ENCODE measurements at places on chromosomes 1 and 21. TPM values are rescaled to one million over a fixed set of nuclear protein-coding genes. Genes with fewer than 3 reads are reported as not detected.

Gene CFAP74
- not detected for total RNA-seq

Gene TNFRSF8
- total RNA-seq: 1.3 TPM

Gene ADCY10
- 0.07 TPM for total RNA-seq

Gene RUNX3
- 0.13 TPM for total RNA-seq

Gene PDC
- not detected for total RNA-seq

DNA sequence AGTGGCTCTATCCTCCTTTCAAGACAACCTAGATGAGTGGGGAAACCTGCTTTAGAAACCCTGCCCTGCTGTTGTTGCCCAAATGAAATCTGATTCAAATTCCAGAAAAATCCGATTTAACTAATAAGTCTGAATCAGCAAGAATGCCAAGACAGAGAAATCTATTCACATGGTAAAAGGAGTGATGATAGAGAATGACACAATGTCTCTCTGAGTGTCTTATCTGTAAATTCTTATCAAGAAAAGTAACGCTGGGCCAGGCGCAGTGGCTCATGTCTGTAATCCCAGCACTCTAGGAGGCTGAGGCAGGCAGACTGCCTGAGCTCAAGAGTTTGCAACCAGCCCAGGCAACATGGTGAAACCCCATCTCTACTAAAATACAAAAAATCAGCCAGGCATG, 13.7 kb upstream of the GUCA2A start:
- H3K36me3 ChIP-seq: peaks cover 5% of the 10 kb centered on the region
- no peaks in the 10 kb centered on the region for H3K27me3 ChIP-seq

GRCh38 chr1:233088613-233089012, 138.2 kb downstream of the NTPCR start:
- H3K36me3 ChIP-seq: no peaks in the 10 kb centered on the region
- DNase-seq: no peak
- H3K27ac ChIP-seq: no peak overlapping the region
- H3K4me3 ChIP-seq: no peak overlapping the region
- no peaks in the 10 kb centered on the region for H3K27me3 ChIP-seq

DNA sequence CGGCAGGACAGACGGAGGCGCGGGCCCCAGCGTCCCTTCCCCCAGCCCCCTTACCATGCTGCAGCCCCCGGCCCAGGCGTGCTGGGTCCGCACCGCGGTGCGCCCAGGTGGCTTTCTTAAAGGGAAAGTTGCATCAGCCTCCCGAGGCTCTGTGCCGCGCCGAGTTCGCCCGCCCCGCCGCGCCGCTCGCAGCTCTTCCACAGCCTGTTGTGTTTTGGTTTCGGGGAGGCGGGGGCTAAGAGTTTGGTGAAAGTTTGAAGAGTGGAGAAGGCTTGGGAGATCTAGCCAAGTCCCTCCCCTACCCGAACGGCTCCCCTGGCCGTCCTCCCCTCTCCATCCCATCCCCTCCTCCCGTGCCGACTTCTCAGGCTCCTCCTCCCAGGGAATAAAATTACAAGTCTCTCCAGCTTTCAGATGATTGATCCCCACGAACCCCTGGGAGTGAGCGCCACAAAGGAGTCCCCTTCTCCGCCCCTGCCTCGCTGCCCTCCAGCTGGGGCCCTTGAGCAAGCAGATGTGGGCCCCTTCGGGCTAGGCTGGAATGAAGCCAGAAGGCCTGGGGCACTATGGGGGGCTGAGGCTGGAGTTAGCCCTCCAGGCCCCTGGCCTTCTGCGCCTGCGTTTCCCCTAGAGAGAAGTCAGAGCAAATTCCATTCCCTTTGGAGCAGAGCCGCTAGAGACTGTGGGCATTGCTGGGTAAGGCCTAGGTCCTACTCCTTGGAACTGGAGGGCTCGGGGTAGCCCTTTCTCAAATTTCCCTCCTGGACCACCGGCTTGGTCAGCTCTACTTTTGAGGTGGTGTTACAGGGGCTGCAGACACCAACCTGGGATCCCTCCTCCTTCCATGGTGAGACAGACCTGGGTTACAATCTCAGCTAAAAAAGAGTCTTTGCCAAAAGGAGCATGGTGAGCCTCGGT, at the start of gene SLC6A9:
TSS of gene SLC6A9 (minus strand) at position 211 of the 918 bp plus-strand sequence. CDS start 7,185 bp downstream, outside the sequence.
- H3K4me1 ChIP-seq: peaks cover 36% of the 10 kb centered on the region
- DNase-seq: no peak
- peak within 1 kb of the TSS; percentile 86 for H3K4me3 ChIP-seq
- H3K27ac ChIP-seq: peak within 1 kb of the TSS; percentile 88

GRCh38 chr1:4755301-4755845, 101.0 kb downstream of the AJAP1 start:
- H3K27ac ChIP-seq: no peak overlapping the region
- no peaks in the 10 kb centered on the region for H3K4me1 ChIP-seq
- H3K27me3 ChIP-seq: no peaks in the 10 kb centered on the region
- H3K4me3 ChIP-seq: no peak overlapping the region

DNA sequence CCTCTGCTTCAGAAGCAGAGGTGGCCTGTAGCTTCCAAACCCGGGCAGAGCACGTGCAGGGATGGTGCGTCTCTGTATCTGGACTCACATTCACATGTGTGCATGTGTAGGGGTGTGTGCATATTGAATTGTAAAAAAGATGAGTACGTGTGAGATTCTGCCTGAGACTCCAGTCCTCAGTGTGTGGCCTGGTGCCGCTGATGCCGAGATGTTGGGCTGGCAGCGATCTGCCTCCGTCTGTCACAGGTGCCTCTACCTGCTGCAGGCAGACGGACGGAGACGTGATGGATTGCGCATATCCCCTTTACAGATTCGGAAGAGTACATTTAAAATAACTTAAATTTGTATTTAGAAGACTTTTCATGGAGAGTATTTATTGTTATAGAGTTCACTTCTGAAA, 53.6 kb downstream of the ADARB1 start:
- H3K27me3 ChIP-seq: no peaks in the 10 kb centered on the region
- peaks cover 60% of the 10 kb centered on the region for H3K4me1 ChIP-seq
- no peak for DNase-seq
- no peak overlapping the region for H3K4me3 ChIP-seq
- peak overlapping the region; percentile 79 for H3K27ac ChIP-seq

DNA sequence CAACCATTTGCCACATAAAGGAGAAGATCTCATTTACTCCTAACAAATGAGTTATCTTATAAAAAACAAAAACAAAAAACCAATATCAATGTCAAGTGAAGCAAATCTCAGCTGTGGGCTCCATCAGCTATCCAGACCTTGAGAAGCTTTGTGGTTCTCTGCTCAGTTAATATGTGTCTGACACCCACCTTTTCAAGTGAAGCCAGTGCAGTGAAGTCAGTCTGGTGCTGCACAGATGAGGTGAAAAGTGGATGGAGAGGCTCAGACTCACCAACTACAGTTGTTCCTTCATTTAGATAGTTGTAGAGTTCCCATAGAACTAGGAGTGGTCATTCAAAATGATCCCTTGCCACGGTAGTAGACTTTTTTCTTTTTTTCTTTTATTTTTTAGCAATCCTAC, 106.8 kb downstream of the NTNG1 start:
- no peaks in the 10 kb centered on the region for H3K4me1 ChIP-seq
- H3K36me3 ChIP-seq: no peaks in the 10 kb centered on the region
- H3K27me3 ChIP-seq: no peaks in the 10 kb centered on the region
- DNase-seq: no peak
- H3K4me3 ChIP-seq: no peak overlapping the region

GRCh38 chr1:89949991-89950624, 44.8 kb upstream of the ZNF326 start:
- H3K27me3 ChIP-seq: no peaks in the 10 kb centered on the region
- no peak for DNase-seq
- no peak overlapping the region for H3K27ac ChIP-seq
- no peaks in the 10 kb centered on the region for H3K36me3 ChIP-seq
- no peak overlapping the region for H3K4me3 ChIP-seq

GRCh38 chr1:67695963-67696362, 11.0 kb downstream of the GADD45A start:
- no peaks in the 10 kb centered on the region for H3K27me3 ChIP-seq
- DNase-seq: no peak
- H3K27ac ChIP-seq: no peak overlapping the region
- no peaks in the 10 kb centered on the region for H3K4me1 ChIP-seq

DNA sequence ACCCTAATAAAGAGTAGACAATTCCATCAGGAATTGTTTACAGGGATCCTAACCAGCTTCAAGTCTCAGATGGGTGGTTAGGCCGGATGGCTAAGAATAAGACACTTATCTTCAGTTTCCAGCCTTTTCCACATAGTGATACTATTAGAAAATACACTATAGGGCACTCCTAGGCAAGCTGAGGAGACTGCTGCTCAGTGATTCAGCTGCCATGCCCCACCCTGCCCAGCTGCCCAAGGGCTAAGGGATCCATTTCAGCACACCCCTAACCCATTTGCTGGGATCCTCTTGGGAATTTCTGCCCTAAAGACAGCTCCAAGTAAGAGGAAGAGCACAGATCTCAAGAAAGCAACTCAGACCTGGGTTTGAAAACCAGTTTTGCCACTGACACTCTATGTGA, 31.9 kb downstream of the PLPP3 start:
- no peaks in the 10 kb centered on the region for H3K27me3 ChIP-seq
- DNase-seq: no peak
- H3K4me1 ChIP-seq: peaks cover 83% of the 10 kb centered on the region
- H3K27ac ChIP-seq: peak overlapping the region; percentile 31
- no peaks in the 10 kb centered on the region for H3K36me3 ChIP-seq
- H3K4me3 ChIP-seq: no peak overlapping the region

GRCh38 chr1:75937034-75937433, 4.8 kb upstream of the ASB17 start:
- no peaks in the 10 kb centered on the region for H3K27me3 ChIP-seq
- no peak overlapping the region for H3K4me3 ChIP-seq
- no peaks in the 10 kb centered on the region for H3K4me1 ChIP-seq
- H3K27ac ChIP-seq: no peak overlapping the region

DNA sequence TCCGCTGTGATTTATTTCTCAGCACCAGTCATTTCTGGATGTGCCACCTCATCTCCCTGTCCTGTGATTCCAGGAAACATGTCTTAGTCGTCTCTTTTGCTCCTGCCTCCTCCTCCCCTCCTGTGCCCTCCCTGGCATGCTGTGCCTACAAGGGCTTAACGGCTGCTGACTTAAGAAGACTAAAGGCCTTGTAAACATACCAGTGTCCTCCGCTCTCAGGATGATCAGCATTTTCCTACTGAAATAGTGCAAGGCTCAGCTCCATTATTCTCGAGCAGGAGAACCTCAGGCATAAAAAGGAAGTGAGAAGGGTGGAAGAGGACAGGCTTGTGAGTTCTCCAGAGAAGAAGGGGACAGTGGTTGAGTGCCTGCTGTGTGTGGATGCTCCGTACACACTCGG, 61.6 kb upstream of the RUNX3 start:
- H3K27me3 ChIP-seq: peaks cover 8% of the 10 kb centered on the region
- DNase-seq: no peak
- H3K36me3 ChIP-seq: no peaks in the 10 kb centered on the region

Measured in gastrocnemius medialis (tissue), 4 donors.